NCI-H510A treated with DMSO at 0.1 percent for 48 hours (cell line): ENCODE measurements at places on chromosomes 13 and 19.

GRCh38 chr13:83895994-83896580, 13.8 kb upstream of the SLITRK1 start:
- no peak for DNase-seq

DNA sequence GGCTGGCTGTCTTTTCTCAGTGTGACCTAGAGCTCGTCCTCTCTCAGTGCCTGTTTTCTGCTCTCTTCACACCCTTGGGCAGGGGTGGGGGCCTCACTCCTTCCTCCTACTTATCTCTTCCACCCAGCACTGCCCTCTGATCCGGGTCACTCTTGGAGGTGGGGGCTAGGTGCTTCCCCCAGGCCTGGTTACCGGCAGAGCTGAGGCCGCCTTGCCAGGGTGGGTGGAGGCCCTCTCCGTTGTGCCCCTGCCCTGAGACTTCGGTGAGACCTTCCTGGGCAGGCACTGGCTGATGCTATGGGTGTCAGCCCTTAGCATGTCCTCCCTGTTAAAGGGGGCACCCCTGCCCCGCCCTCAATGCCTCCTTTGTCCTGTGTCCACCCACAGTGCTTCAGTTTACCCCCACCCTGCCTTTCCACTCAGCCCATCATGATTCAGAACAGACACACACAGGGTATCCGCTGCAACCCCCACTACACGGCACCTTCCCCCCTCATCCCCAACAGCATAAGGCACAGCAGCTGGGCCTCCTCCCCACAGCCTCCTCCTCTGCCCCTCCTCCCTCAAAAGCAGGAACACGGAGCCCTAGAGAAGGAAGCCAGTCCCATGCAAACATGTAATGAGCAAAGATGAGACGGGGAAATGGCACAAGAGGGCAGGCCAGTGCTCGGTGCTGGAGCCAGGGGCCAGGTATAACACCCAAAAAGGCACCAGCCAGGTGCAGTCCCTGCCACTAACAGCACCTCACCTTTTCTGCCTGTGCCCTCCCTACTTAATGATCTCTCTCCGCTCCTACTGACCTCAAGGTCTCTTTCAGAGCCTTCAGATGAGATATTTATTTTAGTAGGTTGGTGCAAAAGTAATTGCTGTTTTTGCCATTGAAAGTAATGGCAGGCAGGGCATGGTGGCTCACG, 9.8 kb downstream of the ZGLP1 start:
- no peak for DNase-seq

- no peak for DNase-seq
These were observed 726 bp upstream of the UFM1 start for GRCh38 chr13:38348861-38349389.

DNA sequence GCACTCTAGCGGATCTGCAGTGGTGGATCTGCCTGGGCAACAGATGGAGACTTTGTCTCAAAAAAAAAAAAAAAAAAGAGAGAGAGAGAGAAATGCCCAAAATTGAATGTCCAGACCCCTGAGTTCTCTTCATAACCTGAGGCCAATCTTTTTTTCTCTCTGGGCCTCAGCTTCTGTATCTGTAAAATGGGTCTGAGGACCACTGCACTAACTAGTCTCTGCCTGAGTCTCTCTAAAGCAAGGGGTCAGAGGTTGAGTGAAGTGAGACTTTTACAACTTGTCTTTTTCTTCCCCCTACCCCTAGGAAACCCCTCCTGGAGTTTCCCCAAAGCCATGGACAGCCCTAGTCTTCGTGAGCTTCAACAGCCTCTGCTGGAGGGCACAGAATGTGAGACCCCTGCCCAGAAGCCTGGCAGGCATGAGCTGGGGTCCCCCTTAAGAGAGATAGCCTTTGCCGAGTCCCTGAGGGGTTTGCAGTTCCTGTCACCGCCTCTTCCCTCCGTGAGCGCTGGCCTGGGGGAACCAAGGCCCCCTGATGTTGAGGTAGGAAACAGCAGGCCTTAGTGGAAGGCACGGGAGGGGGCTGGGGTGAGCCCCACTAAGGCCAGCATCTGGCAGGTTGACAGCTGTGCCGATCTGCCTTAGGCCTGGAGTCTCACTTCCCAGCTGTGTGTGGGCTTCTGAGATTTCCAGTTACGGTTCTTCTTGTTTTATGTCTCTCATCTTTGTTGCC, 1.8 kb downstream of the TMEM91 start:
- DNase-seq = no peak

- no peak for DNase-seq
These were observed 575.0 kb upstream of the KLF12 start for GRCh38 chr13:74709226-74709625.

DNA sequence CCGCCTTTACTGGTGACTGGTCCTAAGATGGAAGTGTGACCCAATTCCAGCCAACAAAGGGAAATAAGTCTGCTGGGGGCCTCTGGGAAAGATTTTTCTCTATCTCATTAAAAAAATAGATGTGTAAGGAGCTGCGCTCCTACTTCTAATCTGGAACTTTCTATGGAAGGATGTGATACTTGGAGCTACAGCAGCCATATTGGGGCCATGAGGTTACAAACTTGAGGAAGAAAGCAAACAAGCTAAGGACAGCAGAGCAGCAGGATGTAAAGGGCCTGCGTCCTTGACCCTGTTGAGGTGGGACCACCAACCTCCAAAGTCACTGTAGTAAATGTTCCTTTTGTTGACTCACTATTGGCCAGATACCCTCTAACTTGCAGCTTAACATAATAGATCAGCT, 7.5 kb downstream of the GPR42 start:
- DNase-seq = no peak

DNA sequence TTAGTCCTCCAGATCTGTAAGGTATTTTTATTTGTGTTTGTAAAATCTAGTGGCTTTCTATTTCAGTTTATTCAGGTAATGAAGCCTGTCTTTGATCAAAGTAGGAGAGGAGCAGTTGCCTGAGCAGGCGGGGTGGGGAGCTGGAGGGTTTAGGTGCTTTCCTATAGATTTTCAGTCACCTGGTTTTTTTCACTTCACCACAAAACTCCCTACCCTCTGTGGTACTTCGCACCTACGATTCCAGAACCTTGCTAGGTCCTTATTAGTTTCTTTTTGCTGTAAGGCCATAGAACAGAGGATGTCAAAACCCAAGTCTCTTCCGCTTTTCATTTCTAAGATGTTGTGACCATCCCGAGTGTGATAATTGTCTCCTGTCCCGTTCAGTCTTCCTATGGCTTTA, 26.6 kb downstream of the SLAIN1 start:
- no peak for DNase-seq

GRCh38 chr19:13790354-13790753, 4.9 kb upstream of the ZSWIM4 start:
- DNase-seq = no peak

GRCh38 chr13:114099918-114100445, 32.4 kb downstream of the RASA3 start:
- peak; percentile 30 for DNase-seq

GRCh38 chr13:111228262-111229144, 91.9 kb upstream of the TEX29 start:
- DNase-seq = peak; percentile 45

DNA sequence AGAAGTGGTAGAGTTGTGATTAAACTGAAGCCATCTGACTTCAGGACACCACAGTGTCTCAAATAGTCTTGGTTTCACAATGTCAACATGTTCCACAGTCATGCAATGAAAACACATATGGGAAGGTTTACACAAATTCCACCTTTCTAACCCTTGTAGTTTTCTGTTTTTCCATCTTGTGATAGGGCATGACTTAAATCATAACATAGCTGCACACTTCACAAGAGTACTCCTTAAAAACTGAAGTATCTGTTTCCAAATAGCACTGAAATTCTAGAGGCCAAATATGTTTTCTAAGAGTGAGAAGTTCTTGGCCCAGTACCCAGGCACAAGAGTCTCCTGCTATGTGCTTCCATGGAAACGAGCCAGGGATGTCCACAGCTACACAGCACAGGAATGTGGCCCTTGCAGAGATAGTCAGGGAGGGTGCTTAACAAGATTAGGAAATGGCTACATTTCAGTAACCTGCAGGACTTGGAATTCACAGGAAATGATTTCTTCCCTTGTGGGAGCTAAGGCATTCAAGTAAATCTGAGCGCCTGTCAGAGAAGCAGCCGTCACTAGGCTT, 269.1 kb downstream of the NDFIP2 start:
- no peak for DNase-seq

- no peak for DNase-seq
These were observed 1142.4 kb downstream of the SLITRK1 start for GRCh38 chr13:82739881-82740280.

GRCh38 chr13:47708386-47708785, 292.7 kb downstream of the SUCLA2 start:
- no peak for DNase-seq

GRCh38 chr13:111110054-111110453, 5.1 kb upstream of the ARHGEF7 start:
- DNase-seq = no peak

DNA sequence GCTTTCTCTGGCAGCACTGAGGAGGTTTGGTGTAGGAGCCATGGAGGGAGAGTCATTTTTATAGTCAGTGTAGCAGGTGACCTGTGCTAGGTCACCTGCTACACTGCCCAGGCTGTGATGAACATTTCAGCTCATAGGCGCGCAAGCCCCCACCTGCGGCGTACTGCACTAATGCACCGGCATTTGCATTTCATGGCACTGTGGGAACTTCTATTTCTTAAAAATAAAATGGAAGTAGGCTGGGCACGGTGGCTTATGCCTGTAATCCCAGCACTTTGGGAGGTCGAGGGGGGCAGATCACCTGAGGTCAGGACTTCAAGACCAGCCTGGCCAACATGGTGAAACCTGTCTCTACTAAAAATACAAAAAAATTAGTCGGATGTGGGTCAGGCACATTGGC, 101.0 kb downstream of the SLC7A1 start:
- no peak for DNase-seq

DNA sequence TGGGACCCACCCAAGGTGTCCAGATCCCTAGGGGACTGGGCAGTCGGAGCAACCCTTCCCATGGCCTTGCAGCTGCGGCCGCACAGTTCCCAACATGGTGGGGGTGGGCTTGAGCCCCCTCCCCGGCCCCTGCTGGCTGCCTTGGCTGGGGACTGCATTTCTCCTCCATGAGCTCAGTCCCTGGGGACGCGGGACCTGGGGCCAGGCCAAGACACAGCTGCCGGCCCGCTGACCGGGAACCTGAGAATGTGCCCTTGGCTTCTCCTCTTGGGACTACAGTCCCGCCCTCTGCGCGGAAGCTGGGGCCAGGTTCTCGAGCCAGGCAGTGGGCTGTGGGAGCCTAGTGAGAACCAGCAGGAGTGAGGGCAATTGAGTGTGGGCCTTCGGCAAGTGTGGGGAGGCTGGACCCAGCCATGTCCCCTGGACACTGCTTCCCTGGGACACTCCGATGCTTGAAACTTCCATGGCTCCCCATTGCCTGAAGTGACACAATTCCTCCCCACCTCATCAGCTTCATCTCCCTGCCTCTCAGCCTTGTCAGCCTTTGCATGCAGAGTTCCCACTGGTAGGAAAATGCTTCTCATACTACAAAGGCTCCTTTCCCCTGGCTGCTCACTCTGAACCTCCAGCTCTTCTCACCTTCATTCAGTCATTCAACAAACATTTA, 13.1 kb upstream of the NOTCH3 start:
- no peak for DNase-seq

GRCh38 chr19:17447704-17448130, 751 bp downstream of the TMEM221 start:
- no peak for DNase-seq

DNA sequence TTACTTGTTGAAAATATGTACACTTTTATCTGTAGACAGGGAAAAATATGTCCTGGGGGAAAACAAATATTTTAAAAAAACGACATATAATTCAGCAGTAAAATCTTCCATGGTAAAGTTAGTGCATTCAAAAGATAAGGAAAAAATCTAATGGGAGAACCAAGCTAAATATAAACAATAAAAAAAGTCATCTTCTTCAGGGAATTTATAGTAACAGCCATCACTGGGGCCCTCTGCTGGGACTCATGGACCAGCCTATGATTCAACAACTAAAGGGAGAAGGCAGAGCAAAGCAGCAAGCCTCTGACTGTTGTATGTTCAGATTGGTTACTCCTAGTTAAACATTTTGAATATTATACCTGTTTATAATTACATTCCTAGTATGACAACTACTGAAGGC, 93.0 kb downstream of the ITGBL1 start:
- DNase-seq = no peak

GRCh38 chr13:48478391-48478790, 54.5 kb downstream of the RCBTB2 start:
- DNase-seq = no peak

GRCh38 chr19:51525651-51526050, 5.8 kb downstream of the SIGLEC6 start:
- DNase-seq = no peak

DNA sequence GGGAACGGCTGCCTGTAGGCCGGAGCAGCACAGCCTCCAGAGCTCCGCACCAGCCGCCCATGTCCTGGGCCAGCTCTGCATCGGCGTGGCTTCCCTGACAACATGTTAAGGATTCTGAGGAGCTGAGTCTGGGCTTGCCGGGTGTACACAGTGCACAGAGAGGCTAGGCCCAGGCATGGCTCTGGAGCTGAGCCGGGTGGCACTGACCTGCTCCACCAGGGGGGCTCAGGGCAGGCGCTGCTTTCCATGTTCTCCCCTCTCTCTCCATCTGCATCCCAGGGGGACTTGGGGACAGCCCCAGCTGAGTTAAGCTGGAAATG, 31.6 kb downstream of the AP1M1 start:
- no peak for DNase-seq

DNA sequence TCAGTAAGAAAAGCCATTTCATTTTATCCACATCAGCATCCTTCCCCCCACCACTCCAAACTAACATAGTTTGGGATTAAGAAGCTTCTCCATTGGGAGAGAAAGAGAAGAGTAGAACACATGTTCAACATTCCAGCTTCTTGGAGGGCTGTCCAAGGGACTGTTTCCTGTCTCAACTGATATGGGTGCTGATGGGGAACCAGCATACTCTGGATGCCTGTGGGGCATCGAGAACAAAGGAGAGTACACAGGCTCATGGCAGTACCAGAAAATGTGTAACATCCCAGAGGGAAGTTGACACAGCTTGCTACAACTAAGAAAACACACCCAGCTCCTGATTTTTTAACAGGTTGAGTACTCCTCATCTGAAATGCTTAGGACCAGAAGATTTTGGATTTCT, 24.7 kb downstream of the SUCLA2 start:
- no peak for DNase-seq
